ENCODE measurements at places on chromosomes 7 and 10.

GRCh38 chr10:570628-571163 is 118.8 kb downstream of the DIP2C start:
- DNase-seq = no peak

DNA sequence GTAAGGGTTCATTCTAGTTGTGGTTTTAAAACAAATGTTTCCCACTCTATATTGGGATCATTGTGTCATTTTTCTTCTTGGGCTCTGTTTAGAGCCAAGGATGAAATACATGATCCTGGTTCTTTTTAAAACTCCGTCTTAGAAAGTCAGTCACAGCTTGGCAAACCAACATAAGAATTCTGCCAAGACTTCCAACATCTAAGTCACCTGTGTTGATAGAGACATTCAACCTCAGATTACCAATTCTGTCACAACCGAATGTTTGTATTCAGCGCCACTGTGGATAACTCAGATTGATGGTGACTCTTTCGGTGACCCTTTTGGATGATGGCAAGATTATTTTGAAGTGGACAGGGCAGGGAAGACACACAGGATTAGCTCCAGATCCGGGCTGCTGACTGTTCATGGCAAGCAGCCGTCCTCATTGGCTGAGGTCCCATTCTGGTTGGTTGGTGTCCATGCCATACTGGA is 255.4 kb downstream of the ARHGAP21 start:
- DNase-seq = no peak

- DNase-seq = no peak
Measured at GRCh38 chr10:80081801-80082750, 3.6 kb downstream of the TMEM254 start.

GRCh38 chr10:101493782-101494281 is 94.2 kb downstream of the POLL start:
- DNase-seq = no peak

DNA sequence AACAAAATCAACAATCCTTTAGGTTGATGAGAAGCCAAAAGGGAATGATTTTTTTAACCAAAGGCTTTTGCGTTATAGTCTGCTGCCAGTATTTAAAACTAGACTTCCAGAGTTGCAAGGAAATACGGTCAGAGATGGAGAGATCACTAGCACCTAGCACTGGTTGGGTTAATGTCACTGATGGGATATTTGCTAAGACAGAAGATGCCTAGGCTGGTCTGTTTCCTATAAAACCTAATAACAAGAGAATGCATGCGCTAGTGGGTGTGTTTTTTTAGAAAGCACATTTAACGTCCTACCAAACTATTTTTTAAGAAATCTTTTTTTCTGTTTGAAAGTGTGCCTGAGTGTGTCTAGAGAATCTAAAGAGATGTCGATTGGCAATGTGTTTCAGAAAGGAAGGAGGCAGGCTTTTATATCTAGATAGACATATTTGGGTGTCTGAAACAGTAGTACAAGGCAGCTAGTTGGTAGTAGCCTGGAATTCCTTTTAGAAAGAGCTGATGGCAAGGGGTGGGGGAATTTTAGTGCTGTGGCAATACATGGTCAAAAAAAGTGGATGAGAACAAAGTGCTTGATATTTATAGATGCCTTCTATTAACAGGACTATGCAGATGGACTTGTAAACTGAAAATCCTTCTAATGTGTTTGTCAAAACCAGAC is 863 bp downstream of the CALD1 start:
- DNase-seq = no peak

- peak; percentile 37 for DNase-seq
Measured at GRCh38 chr10:14478604-14479003, 147.9 kb upstream of the FRMD4A start.

DNA sequence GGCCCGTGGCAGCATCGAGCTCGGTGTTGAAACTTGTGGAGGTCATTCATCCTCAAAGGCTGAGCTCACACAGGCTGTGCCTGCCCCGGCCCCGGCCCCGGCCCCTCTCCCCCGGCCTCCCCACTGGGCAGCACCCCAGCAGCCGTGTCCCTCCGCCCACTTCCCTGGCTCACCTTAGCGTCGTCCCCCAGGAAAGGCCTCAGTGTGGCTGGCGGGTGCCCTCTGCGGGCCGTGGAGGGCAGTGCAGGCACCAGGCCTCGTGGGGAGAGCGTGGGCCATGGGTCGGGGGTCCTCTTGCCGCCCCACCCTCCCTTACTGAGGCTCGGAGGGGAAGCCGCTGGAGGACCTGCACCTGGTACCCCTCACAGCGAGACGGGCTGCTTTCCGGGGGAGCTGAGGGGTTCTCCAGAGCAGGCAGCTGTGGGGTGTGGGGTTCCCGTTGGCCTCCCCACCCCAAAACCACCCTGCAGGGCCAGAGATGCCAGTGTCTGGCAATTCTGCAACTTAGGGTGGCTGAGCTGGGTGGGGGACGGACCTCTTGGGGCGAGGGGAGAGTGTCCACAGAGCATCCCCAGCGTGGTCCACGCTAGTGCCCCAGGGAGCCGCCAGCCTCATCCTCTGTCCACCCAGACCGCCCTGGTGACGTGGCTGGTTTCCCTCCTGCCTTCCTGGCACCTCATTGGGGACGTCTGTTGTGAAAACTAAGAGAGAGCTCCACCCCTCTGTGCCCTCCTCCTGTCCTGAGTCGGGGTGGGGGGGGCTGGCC is 44.2 kb upstream of the DPYSL4 start:
- DNase-seq = peak; percentile 9

- DNase-seq = no peak
Measured at GRCh38 chr10:110434489-110435096, 63.1 kb upstream of the DUSP5 start.

GRCh38 chr7:129664029-129665012 is 52.8 kb downstream of the NRF1 start:
- peak; percentile 65 for DNase-seq

DNA sequence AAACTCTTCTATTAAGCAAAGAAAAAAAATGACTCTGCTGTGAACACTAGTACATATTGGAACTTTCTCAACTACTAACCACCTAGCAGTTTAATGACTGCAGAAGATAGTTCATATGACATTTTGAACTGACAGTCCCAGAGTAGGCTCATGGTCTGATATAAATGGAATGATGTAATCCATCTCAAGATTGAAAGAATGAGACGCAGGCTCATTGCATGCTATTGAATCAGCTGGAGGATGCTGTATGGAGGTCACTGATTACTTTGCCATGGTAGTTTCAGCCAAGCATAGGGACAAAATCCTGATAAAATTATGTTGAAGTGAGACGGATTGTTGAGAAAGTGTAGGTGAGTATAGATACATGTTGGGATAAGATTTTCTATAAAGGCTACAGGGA is 217.6 kb upstream of the SEMA3E start:
- no peak for DNase-seq

GRCh38 chr7:149409895-149410294 is 51.0 kb downstream of the ZNF777 start:
- DNase-seq = peak; percentile 64

- DNase-seq = peak; percentile 78
Measured at GRCh38 chr7:47574482-47575329, 7.2 kb downstream of the TNS3 start.

GRCh38 chr10:125159932-125160855 is at the start of gene CTBP2:
CTBP2 (minus strand) TSS chr10:125160563.
- DNase-seq = no peak

DNA sequence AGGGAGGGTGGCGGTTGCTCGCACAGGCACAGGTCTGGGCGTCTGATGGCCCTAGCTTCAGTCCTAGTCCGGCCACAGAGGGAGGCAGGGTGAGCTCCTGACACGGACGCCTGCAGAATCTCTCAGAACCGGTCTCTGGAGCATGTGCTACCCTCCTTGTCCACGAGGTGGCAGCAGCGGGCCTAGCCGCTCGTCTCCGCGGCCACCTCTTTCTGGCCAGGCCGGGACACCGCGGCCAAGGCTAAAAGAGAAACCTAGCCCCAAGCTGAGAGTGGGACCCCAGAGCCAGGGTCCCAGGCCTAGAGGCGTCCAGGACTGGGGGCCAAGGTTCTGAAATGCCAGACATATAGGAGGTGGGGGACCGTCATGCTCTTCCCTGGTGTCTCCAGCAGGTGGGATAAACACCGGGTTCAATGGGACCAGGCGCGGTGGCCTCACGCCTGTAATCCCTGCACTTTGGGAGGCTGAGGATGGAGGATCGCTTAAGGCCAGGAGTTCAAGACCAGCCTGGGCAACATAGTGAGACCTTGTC is 3.2 kb upstream of the LAT2 start:
- DNase-seq = peak; percentile 89

DNA sequence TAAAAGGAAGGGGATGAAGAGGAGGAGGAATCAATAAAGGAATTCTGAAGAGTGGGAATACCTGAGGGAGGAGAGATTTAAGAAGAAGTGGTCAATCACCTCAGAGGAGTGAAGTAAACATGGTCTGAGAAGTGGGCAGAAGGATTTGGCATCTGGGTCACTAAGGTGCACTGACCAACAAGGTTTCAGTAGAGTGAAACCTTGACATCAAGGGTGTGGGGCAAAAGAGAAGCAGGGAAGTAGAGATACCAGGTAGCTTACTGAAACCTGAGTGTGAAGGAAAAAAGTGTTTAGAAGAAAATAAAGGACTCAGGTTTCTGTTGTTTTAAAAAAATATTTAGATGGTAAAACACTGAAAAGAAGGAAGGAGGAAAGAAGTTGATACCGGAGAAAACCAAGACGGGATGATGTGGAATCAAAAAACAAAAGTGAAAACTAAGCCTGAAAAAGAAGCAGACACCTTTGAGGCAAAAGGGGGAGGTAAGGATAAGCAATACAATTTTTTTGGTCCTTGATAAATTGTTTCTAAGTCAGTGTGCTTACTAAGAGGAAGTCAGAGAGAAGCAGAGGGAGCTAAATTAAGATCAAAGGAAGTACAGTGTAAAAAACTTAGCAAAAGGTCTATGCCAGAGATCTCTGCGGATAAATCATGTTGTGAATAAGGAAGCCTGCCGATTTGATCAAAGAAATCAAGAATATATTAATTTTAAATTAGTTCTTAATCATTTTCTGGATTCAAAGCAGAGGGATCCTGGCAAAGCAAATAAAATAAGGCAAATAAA is 137.2 kb upstream of the GPR22 start:
- DNase-seq = peak; percentile 40

- peak; percentile 56 for DNase-seq
Measured at GRCh38 chr7:137592232-137592896, 248.8 kb upstream of the PTN start.

GRCh38 chr7:1637155-1637554 is 32.9 kb upstream of the ELFN1 start:
- DNase-seq = no peak

- DNase-seq = no peak
Measured at GRCh38 chr10:133125901-133126300, 34.1 kb upstream of the KNDC1 start.

- DNase-seq = no peak
Measured at GRCh38 chr10:107166403-107166802, 1.9 kb upstream of the SORCS1 start.

DNA sequence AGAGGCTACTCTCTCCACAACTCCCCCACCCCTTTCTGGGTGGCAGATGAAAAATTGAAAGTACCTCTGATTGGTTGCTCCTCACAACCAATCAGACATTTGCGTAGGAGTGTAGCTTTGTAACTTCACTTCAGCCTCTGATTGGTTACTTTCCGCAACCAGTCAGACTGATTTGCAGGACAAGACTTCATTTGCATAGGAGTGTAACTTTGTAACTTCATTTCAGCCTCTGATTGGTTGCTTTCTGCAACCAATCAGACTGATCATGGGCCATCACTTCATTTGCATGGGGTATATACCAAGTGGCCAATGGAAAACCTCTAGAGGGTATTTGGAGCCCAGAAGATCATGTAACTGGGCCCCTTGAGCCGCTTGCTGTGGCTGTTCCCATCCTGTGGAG is 25.6 kb downstream of the CDNF start:
- no peak for DNase-seq

DNA sequence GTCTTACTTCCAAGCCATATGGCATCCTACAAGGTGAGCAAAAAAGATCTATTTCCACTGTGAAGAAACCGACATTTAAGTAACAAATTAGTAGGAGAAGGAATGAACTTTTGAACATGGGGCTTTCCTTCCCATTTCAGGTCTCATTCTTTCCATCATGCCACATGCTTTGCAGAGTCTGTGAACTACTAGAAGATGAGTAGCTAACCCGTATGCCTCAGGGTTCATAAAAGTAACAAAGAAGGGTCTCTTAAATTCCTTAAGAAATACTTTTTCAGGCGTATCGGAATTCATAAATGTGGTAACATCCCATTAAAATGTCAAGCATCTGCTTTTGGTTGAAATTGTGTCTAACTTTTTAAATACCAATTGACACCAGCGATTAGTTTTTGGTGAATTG is 81.3 kb upstream of the TNS3 start:
- no peak for DNase-seq

- DNase-seq = peak; percentile 40
Measured at GRCh38 chr10:124545351-124546054, 83.9 kb downstream of the LHPP start.

DNA sequence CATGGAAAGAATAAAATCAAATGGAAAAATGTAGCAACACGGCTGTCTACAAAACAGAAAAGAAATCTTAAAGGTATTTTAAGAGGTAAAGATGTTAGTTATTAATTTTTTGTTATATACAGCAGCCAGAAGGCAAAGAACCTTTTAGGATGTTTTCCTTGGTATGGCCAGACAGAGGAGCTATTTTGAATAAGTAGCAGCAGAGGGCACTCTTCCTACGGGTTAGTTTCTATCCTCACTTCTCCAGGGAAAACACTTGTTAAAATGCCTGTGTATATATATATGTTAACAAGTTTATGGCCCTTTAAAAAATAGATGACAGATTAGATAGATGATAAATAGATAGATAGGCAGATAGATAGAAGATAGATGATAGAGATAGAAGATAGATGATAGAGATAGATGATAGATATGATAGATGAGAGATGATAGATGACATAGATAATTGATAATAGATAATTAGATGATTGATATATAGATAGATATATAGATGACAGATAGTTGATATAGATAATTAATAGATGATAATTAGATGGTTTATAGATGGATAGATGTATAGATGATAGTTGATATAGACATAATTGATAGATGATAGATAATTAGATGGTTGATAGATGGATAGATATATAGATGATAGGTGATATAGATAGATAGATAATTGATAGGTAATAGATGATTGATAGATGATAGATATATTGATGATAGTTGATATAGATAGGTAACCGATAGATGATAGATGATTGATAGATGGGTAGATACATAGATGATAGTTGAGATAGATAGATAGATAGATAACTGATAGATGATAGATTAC is 57.8 kb upstream of the WIPF3 start:
- DNase-seq = peak; percentile 27

GRCh38 chr7:24251568-24251967 is 32.4 kb upstream of the NPY start:
- DNase-seq = no peak

DNA sequence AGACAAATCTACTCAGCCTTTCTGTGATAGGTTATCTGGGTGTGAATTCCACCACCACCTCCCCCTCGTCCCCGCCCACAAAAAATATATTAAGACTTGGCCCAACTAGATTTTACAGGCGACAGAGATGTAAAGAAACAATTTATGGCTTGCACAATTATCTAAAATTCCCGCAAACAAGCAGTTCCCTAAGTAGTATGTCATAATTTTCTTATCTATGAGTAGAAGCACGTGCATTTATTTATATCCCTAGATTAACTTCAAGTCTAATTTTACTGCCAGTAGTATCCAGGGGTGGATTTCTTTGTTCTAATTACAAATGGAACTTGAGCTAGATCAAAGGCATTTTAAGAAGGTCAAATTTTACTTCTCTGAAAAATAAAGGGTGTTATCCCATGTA is 1.7 kb downstream of the TSPAN12 start:
- peak; percentile 60 for DNase-seq

GRCh38 chr7:94264756-94265155 is 129.9 kb upstream of the COL1A2 start:
- DNase-seq = no peak
